ENCODE measurements at places on chromosomes 1 and 21. TPM values are rescaled to one million over a fixed set of nuclear protein-coding genes. Genes with fewer than 3 reads are reported as not detected.

- DNase-seq: no peak
- peaks cover 23% of the 10 kb centered on the region for H3K4me1 ChIP-seq
- H3K36me3 ChIP-seq: peaks cover 5% of the 10 kb centered on the region
Observed at GRCh38 chr1:25814549-25815087, 5.1 kb upstream of the MTFR1L start.

DNA sequence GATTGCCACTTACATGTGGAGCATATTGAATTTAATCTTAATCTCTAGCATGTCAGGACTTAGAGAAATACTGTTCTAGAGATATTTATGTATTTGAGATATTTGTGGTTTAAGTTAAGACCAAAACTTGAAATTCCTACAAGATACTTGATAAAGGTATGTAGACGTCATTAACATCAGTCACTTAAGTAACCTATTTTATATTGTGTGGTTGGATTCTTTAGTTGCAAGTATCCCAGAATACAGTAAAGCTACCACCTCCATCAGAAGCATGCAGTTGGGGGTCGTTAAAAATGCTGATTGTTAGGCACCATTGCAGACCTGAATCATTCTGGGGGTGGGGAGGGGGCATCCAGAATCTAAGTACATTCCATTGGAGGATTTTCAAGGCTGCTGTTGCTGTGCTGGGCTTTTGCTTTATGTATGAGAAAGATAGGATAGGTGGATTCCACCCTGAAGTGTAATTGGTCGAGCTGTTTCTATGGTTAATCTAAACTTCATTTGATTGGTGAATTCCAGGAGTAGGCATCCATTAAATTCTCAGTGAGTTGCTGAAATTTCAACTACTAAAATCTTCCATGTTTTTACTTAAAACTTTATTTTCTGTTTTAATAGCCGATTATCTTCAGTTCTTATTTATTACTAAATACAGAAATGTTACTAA, 4.0 kb downstream of the H3-3A start:
- no peak overlapping the region for H3K27ac ChIP-seq
- DNase-seq: no peak
- no peaks in the 10 kb centered on the region for H3K27me3 ChIP-seq
- H3K36me3 ChIP-seq: peaks cover 53% of the 10 kb centered on the region
- peaks cover 65% of the 10 kb centered on the region for H3K4me1 ChIP-seq
- no peak overlapping the region for H3K4me3 ChIP-seq

- H3K27ac ChIP-seq: peak overlapping the region; percentile 88
- H3K4me1 ChIP-seq: peaks cover 67% of the 10 kb centered on the region
- DNase-seq: peak; percentile 45
- H3K4me3 ChIP-seq: peak overlapping the region; percentile 99
Observed at GRCh38 chr1:36149973-36150295, 648 bp upstream of the TRAPPC3 start.

GRCh38 chr1:54928327-54928726, 41.3 kb upstream of the DHCR24 start:
- DNase-seq: no peak
- H3K36me3 ChIP-seq: no peaks in the 10 kb centered on the region
- no peak overlapping the region for H3K27ac ChIP-seq
- no peaks in the 10 kb centered on the region for H3K4me1 ChIP-seq
- no peak overlapping the region for H3K4me3 ChIP-seq

DNA sequence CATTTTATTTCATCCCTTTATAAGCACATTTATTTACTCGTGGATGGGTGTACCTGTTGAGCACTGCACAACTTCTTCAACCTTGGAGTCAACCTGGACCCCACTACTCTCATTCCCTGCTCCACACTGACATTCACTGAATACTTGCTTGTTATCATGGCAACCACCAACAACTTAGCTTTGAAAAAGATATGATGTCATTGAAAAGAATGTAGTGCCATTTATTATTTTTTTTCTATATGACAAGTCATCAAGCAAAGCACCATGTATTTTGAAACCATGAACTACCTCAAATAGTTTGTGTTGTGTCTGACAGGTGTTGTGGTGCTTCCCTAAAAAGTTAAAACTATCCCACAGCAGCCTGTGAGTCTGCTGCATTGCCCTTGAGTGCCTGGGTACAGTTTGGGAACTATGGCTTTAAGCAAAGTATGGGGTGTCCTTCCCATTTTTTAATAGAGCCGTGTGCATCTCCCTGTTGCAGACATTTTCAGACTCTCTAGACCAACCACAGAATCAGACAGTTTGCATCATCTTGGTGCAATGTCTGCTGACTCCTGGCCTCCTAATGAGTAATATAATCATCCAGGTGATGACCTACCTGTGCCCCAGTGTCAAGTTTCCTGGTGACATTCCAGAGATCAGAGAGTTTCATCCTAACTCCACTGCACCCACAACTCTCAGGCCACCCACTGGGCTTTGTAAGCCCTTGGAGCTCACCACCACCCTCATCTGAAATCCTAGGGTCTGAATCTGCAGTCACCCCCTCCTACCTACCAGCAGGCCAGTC, 339.7 kb upstream of the PROX1 start:
- no peaks in the 10 kb centered on the region for H3K4me1 ChIP-seq
- no peak for DNase-seq
- no peak overlapping the region for H3K27ac ChIP-seq
- H3K36me3 ChIP-seq: no peaks in the 10 kb centered on the region
- no peak overlapping the region for H3K4me3 ChIP-seq

- H3K4me1 ChIP-seq: no peaks in the 10 kb centered on the region
- no peak overlapping the region for H3K4me3 ChIP-seq
- peaks cover 5% of the 10 kb centered on the region for H3K27me3 ChIP-seq
- DNase-seq: no peak
- H3K27ac ChIP-seq: no peak overlapping the region
- H3K36me3 ChIP-seq: no peaks in the 10 kb centered on the region
Observed at GRCh38 chr1:201374364-201374763, 3.1 kb downstream of the TNNT2 start.

GRCh38 chr1:9207086-9207485, 27.5 kb upstream of the H6PD start:
- H3K27ac ChIP-seq: no peak overlapping the region
- H3K27me3 ChIP-seq: peaks cover 46% of the 10 kb centered on the region
- no peak for DNase-seq
- H3K4me1 ChIP-seq: peaks cover 14% of the 10 kb centered on the region
- H3K4me3 ChIP-seq: no peak overlapping the region
- H3K36me3 ChIP-seq: no peaks in the 10 kb centered on the region

Gene NPR1
- total RNA-seq: 0.10 TPM

Gene SH3D21
- 2.7 TPM for total RNA-seq

Measured in activated naive CD4-positive, alpha-beta T cell treated with anti-CD3 and anti-CD28 coated beads for 36 hours (primary cell).